ENCODE measurements at places on chromosomes 7 and 10.

DNA sequence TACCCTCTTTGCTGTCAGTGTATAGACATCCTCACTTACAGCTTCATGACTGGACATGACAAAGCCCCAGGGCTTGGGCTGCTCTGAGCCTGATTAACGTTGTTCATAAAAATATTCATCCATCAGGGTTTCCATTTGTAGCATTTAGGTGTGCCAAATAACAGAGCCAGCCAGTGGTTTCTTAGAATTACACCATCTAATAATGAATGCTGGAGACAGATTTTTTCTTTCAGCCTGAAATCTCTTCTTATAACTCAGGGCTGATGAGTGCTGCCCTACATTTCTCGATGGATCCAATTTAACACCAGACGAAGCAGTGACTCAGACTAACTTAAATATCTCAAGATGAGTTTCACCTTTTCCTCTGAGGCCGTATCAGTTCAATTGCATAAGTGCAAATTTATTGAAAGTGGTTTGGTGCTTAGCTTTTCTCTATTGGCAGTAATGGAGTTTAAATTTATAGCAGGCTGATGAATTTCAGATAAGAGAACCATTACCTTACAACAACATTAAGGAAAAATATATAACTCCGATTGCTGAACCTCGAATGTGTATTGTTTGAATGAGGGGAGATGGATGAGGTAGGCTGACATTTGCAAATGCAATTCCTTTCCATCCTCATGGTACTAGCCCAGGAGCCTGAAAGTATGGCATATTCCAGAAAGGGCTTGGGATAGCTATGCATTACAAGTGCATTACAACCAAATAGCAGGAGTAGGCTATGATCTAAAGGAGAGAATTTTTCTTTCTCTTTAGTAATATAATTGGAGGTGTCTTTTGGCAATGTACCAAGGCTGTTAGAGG is 900.6 kb downstream of the KCNMA1 start:
- no peak for DNase-seq

DNA sequence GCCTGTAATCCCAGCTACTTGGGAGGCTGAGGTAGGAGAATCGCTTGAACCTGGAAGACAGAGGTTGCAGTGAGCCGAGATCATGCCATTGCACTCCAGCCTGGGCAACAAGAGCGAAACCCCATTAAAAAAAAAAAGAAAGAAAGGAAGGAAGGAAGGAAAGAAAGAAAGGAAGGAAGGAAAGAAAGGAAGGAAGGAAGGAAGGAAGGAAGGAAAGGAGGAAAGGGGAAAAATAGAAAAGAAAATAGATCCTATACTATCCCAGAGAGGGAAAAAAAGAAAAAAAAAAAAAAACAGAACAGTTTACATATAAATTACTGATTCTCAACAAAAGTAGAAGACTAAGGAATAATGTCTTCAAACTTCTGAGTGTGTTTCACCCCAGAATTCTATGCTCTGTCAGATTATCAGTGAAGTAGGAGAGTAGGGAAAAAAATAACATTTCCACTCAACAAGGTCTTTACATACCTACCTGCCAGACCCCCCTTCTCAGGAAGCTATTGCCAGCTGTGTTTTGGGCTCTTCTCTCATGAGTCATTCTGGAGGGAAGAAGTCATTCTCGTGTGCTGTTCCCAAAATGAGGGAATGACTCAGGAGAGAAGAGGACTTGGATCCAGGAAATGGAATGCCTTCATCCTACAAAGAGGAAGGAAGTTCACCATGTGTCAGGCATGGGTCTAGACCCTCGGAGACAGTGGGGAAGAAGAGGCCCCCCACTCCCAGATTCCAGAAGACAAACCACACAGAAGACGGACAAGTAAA is 20.9 kb downstream of the RGS10 start:
- no peak for DNase-seq

DNA sequence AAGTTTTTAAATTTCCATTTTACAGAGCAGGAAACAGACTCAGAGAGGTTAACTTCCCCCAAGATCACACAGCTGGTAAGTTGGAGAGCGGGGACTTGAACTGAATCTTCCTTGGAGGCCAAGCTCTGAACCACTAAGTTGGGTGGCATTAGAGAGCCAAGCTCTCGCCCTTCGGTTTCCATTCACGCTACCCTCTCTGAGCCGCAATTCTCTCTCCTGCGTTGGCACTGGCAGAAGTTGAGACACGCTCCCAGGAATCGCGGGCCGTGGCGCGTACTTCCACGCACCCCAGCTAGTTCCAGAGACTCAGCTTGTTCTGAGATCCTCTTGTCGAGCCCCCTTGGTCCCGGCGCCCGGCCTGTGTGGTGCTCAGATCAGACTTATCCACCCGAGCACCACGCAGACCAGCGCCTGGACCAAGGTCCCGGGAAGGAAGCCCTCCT is 29.3 kb upstream of the VAX1 start:
- DNase-seq: no peak

- DNase-seq: no peak
Observed at GRCh38 chr10:110437351-110437605, 60.4 kb upstream of the DUSP5 start.

- no peak for DNase-seq
Observed at GRCh38 chr10:35728341-35728740, 86.2 kb upstream of the FZD8 start.

- no peak for DNase-seq
Observed at GRCh38 chr10:130493446-130494145, 357.4 kb downstream of the GLRX3 start.

GRCh38 chr10:109587366-109587765 is 335.9 kb downstream of the XPNPEP1 start:
- no peak for DNase-seq

DNA sequence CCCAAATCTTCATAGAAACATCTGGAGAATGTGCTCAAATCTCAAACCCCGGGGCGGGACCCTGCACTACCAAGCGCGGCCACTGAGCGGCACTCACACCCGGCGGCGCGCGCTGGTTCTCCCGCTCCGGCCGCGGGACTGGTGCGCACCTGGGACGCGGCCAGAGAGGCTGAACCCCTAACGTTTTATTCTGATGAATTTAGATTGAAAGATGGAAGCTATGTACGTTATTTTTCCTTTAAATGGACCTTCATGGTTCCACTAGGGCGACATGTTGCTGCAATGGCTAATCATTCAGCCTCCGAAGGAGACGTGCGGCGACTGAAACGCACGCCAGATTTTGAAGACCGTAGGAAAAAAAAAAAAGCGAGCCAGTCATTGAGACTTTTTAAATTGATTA is 107.0 kb upstream of the INSIG1 start:
- peak; percentile 46 for DNase-seq

- no peak for DNase-seq
Observed at GRCh38 chr10:37687581-37687980, 169.8 kb downstream of the ZNF248 start.

DNA sequence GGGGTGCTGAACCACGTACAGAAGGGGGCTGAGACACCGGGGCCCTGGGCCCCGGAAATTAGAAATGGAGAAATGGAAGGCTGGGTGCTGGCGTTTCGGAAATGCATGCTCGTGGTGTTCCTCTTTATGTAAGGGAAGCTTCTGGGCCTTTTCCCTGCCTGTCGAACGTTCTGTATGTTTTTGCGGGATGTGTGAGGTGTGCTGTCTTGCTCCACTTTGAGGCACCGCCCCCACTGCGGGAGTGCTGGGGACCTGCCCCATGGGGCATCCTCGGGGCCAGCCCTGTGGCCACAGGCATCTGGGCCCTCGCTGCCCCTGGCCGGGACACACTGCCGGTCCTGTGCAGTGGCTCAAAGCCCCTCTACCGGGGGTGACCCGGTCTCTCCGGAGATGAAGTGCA is 1.7 kb upstream of the VENTX start:
- DNase-seq: no peak
